Karpas-422 (cell line): ENCODE measurements at places on chromosomes 7 and 10.
A peak's percentile ranks its signal among the peaks of the same experiment; 100 is the strongest.

DNA sequence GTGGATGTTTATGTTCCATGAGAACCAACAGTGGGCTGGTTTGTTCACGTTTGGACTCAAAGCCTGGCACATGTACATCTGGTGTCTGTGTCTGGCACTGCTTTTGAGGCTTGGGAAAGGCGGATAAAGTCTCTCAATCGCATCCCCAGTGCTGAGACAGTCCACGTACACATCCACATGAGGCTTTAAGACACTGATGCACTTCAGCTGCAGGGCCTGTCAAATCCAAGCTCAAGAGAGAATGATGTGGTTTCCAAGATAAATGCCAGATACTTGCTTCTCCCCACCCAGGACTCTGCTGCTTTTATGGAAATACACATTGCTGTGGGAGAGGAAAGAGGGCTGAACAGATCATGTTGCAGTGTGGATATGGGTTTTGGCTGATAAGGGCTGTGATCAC lies 178.4 kb downstream of the ADARB2 start:
- DNase-seq, result no peak

DNA sequence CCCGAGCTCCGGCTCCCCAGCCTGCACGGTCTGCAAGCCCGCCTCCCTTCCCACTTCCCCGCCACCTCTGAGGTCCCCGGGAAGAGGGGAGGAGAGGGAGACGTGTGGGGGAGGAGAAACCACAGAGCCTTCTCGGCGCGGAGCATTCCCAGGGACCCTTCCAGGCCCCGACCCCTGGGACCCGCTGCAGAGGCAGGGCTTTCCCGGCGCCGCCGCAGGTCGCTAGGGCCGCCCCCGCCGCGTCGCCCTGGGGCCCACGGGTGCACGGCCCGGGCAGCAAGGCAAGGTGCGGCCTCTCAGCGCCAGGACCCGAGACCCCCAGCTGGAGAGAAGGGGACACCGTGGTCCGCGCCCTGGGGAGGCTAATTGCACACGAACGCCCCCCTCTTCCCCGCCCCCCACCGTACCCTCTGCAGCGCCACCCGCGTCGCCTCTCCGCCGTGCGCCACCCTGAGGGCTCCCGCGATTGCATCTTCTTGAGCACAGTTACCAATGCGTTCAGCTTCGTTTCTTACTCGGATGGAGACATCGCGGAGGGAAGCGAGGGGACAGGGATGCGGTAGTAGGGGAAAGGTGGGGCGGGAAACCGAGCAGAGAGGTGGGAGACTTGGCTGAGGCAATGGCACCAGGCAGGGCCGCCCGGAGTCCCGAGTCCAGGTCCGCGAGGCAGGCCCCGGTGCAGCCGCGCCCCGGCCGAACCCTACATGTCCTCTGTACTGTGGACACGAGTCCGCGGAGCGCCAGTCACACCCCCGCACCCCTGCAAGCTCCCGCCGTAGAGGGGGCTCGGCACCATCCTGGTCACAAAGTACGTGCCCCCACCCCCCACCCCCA lies 28.9 kb downstream of the SKIDA1 start:
- peak; percentile 86 for DNase-seq

GRCh38 chr10:44818701-44819127 lies 92.4 kb upstream of the TMEM72 start:
- DNase-seq, result no peak

GRCh38 chr10:78258323-78259030 lies 224.8 kb downstream of the RPS24 start:
- DNase-seq, result peak; percentile 49
